T-helper 22 cell (primary cell): ENCODE measurements at places on chromosomes 5 and 9.

DNA sequence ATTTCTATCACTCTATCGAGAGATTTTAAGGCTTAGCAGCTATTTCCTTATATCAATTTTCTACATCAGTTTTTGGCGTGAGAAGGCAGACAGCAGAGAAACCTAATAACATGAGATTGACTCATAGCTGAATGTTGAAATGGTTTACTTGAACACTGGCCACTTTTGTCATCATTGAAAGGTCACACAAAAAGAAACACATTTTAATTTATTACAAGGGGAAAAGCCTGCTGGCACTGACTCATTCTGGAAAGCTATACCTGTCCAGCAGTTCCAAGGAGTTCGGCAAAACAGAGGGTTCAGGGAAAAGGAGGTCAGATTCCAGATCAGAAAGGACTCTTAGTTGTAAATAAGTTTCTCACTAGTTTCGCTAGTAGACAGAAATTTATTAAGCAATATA is 566.4 kb downstream of the DNAH5 start:
- no peak for DNase-seq

DNA sequence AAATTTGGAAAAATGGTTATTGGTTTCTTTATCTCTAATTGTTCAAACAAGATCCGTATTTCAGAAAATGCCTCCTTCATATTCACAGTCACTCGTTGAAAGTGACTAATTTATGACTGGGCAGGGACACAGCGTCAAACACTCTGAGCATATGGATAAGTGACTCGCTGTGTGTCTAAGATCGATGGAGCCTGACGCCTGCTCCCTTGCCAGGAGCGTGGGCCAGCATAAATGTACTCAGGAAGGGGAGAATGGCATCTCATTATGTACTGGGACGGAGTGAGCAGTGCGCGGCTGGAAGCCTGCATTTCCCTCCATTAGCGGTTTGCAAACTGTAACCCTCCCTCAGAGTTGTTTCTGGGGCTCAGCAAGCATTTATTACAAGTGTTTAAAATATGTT is 79.8 kb upstream of the CAST start:
- no peak for DNase-seq

GRCh38 chr9:68933434-68934328 is 80.2 kb downstream of the PRKACG start:
- no peak for DNase-seq

- no peak for DNase-seq
Measured at GRCh38 chr9:110332766-110333165, 4.9 kb downstream of the TXNDC8 start.

GRCh38 chr5:89156226-89156625 is 273.2 kb upstream of the MEF2C start:
- no peak for DNase-seq

GRCh38 chr5:9622971-9623421 is 7.2 kb downstream of the TAS2R1 start:
- no peak for DNase-seq

DNA sequence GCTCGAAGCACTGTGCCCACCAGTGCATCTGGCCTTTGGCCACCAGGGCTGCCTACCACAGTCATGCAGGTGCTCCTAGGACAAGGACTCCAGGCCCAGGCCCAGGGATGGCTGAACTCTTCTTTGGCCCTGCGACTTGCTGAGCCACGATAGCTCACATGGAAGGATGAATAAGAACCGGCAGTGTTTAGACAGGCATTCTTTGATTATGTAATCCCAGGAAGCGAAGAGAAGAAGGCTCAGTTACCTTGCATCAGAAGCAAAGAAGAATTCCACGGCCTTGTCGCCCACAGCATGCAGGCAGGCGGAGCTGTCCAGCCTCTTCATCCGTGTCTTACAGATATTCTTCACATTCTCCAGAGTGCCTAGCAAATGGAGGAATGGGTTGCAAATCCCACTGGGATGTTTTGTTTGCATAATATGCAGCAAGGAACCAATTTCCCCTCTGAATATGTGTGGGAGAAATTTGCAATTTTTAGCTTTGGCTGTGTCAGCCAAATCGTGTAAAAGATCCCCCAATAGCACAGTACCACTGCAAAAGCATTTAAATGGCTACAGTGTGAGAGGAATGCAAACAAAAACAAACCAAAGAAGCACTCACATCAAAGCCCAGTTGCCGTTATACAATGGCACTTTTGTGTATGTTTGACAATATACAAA is 29.1 kb downstream of the GFPT2 start:
- DNase-seq, result no peak

- no peak for DNase-seq
Measured at GRCh38 chr5:81750308-81751008, 439 bp downstream of the SSBP2 start.

GRCh38 chr9:95085861-95086563 is 231.5 kb downstream of the FANCC start:
- no peak for DNase-seq

DNA sequence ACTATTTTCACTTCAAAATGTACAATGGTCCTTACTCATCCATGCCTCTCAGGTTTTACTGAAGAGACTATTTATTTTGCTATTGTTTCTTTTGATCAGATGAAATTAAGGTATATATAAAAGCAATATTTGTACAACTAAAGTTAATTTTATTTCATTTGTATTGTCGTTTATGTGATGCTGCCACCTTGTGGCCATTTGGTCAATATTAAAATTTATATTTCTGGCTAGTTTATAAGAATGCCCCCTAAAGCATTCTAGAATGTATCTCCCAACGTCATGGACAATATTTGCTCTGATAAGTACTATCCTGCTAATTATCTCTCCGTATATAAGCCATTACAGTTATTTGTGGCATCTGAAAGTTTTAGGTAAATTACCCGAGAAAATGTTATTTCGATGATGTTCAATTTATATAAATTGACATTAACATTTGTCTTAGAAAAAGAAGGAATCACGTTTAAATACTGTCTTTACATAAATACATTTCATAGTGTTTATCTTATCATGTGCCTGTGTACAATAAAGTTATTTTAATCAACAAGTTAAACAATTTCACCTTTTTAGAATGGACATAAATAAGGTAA is 680.0 kb downstream of the TAF11L14 start:
- DNase-seq, result no peak

DNA sequence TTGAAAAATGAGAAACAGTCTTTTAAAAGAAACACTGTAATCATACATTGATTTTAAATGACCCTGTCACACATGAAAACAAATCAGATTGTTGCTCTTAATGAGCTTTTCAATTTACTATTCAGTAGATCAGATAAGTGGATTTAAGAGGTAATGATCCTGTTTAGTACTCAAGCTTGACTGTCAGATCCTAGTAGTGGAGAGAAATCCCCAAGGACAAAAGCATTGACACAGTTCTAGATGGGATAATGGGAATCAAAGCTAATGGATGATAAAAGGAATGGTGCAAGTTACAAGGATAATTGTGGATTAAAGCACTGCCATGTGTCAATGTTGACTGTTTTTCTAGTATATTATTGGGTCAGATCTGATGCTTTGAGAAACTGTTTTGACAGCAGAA is 142.3 kb upstream of the TLX3 start:
- no peak for DNase-seq

- no peak for DNase-seq
Measured at GRCh38 chr5:893711-894110, 1.0 kb downstream of the TRIP13 start.
